ENCODE measurements at places on chromosomes 3 and 15. TPM values are rescaled to one million over a fixed set of nuclear protein-coding genes. Genes with fewer than 3 reads are reported as not detected.

The NDUFB4 gene
- total RNA-seq = 44.0 TPM

The COL6A6 gene
- total RNA-seq = 0.08 TPM

The NEO1 gene
- total RNA-seq = 10.9 TPM

The ARHGAP11A gene
- total RNA-seq = 6.5 TPM

The TRAT1 gene
- not detected for total RNA-seq

The ZBTB47 gene
- total RNA-seq = 44.0 TPM

The SMAD6 gene
- total RNA-seq = 92.1 TPM

The SERPINI1 gene
- total RNA-seq = 1.4 TPM

The P2RY12 gene
- total RNA-seq = 0.35 TPM

The NANOGP8 gene
- total RNA-seq = not detected

The UBL7 gene
- 13.1 TPM for total RNA-seq

The BCL6 gene
- 29.0 TPM for total RNA-seq

The CSPG4 gene
- total RNA-seq = 13.8 TPM

The PRR23A gene
- not detected for total RNA-seq

The DGKG gene
- under 0.01 TPM for total RNA-seq

The FAM81A gene
- not detected for total RNA-seq
